BE2C (cell line): ENCODE measurements at places on chromosomes 7 and 10.

GRCh38 chr10:112950714-112951358, 789 bp downstream of the TCF7L2 start:
- peak; percentile 31 for DNase-seq

DNA sequence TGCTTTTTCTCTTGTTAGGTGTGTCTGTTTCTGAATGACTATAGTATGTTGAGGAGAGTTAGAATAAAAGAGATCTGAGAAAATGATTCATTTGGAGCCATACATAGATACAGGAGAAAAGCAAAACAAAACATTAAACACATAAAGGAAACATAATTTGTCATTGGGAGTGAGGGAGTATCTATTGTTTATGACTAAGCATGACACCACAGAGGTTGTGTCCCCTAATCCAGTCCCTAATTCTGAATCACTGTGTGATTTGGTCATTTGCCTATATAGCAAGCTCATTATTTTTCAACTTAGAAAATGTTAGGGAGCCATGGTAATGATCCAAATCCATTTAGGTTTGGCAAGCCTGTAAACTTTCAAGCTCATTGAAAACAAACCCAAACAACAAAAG, 132.3 kb upstream of the BMPER start:
- DNase-seq: no peak

DNA sequence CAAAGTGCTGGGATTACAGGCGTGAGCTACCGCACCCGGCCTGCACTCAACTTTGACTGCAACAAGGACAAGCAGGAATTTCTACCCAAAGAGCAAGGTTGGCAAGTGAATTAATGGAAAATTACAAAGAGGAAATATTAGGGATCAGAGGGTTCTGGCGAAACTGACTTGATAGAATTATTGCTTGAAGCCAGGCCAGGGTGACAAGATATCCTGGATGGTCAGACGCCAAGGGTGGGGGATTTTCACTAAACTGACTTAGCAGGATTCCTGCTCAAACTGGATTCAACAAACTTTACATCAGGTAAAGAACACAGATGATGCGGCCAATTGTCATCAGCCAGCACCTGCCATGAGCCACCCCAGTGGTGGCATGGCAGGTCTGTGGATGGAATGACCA, 603.6 kb upstream of the MGMT start:
- no peak for DNase-seq

DNA sequence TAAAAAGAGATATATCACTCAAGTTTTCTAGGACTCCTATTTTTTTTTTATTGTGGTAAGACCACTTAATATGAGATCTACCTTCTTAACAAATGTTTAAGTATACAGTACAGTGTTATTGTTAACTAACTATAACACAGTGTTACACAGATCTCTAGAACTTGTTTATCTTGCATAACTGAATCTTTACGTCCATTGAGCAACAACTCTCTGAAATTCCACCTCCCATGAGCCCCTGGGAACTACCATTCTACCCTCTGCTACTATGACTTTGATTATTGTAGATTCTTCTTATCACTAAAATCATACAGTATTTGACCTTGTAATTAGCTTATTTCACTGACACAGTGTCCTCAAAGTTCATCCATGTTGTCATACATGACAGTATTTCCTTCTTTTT, 22.5 kb upstream of the REEP3 start:
- DNase-seq: no peak

- no peak for DNase-seq
Observed at GRCh38 chr10:44745920-44746319, 165.2 kb upstream of the TMEM72 start.

DNA sequence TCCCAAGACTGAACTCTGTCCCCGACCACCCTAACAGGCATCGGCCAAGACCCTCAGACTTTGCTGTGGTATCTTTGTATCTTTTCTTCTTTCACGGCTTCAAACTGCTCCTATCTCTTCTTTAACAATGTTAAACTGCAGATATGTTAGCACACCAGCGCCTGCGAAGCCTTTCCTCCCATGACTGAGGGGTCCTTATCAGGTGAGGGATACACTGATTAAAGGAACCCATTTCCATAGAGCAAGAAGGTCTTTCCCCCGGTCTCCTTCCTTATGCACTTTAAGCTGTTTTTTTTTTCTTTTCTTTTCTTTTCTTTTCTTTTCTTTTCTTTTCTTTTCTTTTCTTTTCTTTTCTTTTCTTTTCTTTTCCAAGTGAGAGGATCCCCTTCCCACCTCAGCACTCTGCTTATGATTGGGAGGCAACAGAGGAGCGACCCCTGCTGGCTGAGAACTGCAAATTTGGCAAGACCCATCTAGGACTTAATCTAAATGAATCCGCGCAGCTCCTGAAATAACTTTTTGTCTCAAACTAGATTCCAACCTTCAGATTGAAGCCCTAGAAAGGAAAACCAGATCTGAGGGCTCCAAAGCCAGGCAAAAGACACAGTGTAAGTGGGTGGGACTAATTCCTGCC, 109.9 kb downstream of the ITGB8 start:
- peak; percentile 42 for DNase-seq

GRCh38 chr7:89042940-89043339, 247.4 kb upstream of the TEX47 start:
- no peak for DNase-seq

DNA sequence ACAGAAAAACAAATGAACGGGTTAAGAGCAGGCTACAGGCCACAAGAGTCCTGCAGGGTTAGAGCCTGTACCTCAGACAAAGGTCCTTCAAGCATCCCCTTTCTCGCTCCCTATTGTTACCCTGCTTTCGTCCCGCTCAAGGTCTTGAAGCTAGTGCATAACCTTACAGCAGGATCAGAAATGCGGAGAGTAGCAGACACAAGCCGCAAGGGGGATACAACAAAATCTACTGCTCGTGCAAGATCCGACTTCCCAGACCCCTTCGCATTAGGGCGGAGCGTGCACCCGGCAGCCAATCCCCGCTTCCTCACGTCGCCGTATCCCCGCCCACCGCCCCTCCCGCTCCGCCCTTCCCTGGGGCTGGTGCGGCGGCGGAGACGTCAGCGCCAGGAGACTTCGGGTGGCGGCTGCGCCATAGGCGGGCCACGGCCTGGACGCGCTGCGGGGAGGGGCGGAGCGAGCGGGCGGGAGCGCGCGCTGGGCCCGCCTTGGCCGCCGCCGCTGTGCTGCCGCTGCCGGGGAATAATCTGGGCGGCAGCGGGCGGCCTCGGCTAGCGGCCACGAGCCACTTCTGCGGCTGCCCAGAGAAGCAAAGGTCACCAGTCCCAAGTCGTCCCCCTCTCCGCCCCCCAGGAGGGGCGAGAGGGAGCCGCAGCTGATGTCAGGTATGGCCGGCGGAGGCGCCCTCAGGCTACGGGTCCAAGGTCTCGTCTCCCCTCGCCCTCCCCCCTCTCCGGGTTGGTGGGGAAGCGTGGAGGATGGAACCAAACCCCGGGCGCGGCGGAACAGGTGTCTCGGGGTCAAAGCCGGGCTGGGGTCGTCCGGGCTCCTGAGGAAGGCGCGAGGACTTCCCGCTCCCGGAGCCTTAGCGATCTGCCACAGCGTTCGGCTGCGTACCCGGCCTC, at the start of gene C1GALT1:
C1GALT1 (plus strand) TSS at position 389 of the 905 bp plus-strand sequence. CDS start 51,776 bp downstream, outside the sequence.
- DNase-seq: peak; percentile 98

- DNase-seq: no peak
Observed at GRCh38 chr7:43195256-43195655, 82.8 kb downstream of the HECW1 start.

GRCh38 chr7:110621289-110621688, 469.6 kb upstream of the LRRN3 start:
- no peak for DNase-seq

DNA sequence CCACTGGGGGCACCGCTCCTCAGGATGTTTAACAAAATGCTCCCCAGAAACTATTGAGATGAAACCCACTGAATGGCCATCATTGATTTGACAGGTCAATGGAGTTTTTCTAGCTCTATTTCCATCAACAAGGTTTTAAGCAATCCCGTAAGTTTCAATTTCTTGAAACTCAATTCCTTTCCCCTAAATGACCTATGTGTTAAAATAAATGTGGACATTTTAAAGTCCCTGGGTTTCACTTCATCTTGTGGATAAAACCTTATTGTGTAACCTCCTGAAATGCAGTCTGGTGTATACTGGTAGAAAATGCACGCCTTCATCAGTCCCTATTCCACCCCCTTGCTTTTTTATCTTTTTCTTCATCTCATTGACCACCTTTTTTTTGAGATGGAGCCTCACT, 8.9 kb upstream of the C7orf33 start:
- DNase-seq: no peak

- DNase-seq: no peak
Observed at GRCh38 chr7:47572094-47572445, 9.8 kb downstream of the TNS3 start.

DNA sequence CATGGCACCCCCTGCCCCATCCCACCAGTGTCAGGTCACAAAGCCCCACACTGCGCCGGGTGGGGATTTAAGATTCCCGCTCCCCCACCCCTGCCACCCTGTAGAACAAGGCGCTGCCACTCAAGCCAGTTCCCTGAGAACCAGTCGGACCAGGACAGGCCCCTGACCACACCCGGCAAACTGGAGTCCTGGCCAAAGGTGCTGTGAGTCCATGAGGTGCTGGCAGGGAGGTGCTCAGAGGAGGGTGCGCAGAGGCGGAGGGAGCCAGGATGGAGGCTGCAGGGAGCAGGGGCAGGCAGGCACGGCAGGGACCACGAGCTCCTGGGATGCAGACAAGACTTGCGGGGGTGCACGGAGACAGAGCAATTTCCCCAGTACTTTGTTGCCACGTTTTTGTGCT, 19.7 kb upstream of the GDI2 start:
- no peak for DNase-seq

GRCh38 chr7:16433568-16434122, 12.3 kb upstream of the CRPPA start:
- no peak for DNase-seq

- no peak for DNase-seq
Observed at GRCh38 chr10:130990486-130990885, 321.0 kb downstream of the TCERG1L start.

GRCh38 chr7:40348126-40348728, 213.4 kb downstream of the SUGCT start:
- no peak for DNase-seq

DNA sequence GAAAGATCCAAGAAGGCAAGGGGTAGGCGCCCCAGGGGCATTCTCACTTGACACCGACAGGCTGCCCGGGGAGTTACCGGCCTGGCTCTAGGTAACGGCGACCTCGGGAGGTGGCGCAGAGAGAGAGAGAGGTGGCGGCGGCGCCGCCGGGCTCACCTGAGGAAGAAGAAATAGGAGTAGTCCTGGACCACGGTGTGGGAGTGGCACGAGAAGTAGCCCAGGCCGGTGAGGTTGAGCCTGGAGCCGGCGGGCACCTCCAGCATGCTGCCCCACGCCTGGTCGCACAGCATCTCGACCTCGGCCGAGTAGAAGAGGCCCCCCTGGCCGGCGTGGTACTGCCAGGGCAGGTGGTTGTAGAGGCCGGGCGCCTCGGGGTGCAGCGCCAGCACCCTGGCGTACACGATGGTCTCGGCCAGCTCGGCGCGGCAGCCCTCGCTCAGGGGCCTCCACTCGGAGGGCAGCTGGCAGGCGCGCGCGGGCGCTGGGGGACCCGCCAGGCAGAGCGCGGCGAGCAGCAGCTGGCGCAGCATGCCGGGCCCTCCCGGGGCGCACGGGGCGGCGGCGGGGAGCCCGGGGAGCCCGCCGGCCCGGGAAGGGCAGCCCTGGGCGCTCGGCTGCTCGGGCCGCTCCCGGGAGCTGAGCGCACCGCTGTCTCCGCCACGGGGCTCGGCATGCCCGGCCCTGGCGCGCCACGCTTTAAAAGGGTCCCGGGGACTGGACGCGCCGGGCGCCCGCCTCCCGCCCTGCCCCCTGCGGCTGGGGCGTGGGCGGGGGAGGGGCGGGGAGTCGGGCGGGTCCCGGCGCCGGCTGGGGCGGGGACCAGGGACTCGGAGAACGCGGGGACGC, at the start of gene CCDC3:
CCDC3 (minus strand) TSS at position 673 of the 846 bp plus-strand sequence; CDS start at position 530, 143 bp downstream.
- DNase-seq: peak; percentile 47

DNA sequence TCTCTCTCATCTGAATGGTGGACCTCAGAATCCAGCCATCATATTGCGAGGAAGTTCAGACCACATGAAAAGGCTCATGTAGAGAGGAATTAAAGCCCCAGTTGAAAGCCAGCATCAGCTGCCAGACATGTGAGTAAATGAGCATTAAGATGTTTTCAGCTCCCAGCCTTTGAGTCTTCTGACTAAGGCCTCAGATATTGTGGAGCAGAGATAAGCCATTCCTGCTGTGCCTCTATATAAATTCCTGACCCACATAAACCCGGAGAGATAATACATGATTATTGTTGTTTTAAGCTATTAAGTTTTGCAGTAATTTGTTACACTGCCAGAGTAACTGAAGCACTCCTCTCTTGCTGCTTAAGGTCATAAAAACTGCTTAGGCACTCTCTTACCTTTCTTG, 14.6 kb downstream of the FAM149B1 start:
- no peak for DNase-seq

GRCh38 chr7:74324531-74325209, 35.5 kb downstream of the CLIP2 start:
- DNase-seq: no peak

GRCh38 chr10:15824498-15824897, 35.8 kb downstream of the MINDY3 start:
- no peak for DNase-seq

- DNase-seq: no peak
Observed at GRCh38 chr7:122847871-122848473, 38.3 kb downstream of the CADPS2 start.

DNA sequence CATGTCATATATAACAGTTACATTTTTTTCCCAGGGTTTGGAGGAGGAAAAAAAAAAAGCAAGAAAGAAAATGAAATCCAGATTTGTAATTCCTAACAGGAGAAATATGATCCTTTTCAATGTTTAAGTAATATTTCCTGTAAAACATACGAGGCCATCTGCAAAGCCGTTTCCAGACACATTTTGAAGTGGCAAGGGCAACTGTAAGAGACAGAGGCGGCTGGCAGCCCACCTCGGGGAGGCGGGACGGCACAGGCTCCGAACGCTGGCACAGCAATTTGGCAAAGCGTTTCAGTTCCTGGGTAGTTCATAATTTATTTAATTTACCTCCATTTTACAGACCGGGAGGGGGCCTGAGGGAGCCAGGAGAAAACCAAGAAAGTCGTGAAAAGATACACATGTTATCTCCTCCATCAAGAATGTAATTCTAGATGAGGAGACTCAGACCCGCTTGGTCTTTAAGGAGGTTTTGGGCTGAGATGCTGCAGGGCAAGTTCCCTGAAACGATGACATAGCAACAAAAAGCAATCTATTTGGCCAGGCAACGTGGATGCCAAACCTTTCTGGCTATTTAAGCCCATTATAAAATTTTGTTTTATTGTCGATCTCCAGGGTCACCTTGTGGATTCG, 448.5 kb upstream of the MKI67 start:
- no peak for DNase-seq
